ENCODE measurements at places on chromosomes 16 and 17.

GRCh38 chr16:47851146-47851545, 304.6 kb downstream of the ABCC12 start:
- DNase-seq = no peak

DNA sequence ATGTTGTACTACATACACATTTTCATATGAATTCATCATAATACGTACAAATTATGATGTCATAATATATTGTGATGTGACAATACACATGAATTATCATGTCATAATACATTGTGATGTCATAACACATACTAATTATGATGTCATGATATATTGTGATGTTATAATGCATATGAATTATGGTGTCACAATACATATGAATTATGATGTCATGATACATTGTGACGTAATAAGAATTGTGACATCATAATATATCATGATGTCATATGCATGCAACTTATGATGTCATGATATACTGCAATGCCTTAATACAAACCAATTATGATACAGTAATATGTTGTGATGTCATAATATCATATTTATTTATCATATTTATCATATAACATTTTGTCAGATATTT, 2074.3 kb downstream of the TP53TG3F start:
- DNase-seq = no peak

DNA sequence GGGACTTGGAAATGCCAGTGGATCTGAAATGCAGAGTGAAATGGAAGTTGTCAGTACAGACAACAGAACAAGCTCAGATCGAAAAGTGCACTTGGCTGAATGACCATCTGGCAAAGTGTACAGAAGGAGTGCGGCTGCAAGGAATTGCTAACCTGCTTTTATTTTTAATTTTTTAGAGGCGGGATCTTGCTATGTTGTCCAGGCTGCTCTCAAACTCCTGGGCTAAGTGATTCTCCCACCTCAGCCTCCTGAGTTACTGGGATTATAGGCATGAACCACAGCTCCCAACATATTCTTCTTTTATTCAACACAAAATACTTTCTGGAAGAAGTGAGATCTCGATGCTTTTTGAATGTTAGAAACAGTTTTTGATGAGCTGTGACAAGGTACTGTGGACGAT, 3.6 kb downstream of the LRRC59 start:
- DNase-seq = no peak

DNA sequence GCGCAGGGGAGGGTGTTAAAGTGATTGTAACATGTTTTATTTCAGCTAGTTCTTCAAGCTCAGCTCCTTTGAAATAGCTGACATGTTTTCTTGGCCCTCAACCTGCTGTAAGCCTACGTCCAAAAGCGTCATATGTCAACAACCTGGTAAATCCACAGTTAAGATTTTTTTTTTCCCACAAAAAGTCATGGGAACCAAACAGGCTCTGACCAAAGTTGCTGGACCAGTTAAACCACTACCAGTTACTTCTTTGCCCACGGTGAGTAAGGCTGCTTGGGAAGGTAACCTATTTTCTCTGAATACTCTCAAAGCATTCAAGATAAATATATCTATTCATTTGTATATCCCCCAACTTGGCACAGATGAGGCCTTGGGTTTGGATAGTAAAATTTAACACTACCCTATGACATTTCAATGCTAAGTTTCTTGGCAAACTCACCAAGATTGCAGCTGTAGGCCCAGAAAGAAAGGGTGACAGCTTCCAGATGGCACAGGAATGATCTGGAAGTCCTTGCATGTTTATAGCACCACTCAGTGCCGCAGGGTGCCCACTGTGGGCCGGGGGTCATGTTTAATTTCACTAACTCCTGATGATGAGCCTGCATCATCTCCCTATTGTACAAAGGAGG, 166.2 kb downstream of the XYLT1 start:
- no peak for DNase-seq

GRCh38 chr17:28161311-28161710, 118.8 kb downstream of the NLK start:
- no peak for DNase-seq

DNA sequence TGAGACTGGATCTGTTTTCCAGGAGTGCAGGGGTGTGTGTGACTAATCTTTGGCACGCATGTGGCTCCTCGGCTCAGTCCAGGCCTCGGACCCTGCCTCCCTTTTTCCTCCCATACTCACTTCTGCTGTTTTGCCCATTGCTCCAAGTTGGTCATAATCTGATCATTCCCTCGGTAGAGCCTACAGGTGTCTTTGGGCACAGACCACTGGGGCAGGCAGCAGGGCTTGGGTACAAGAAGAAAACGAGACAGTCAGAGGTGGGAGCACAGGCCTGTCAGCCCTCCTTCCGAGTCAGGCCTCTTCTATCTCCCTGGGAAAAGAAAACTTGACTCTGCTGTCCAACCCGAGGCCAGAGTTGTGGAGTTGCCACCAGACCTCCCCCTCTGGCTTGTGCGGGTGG, 29.8 kb downstream of the DHX38 start:
- DNase-seq = no peak

DNA sequence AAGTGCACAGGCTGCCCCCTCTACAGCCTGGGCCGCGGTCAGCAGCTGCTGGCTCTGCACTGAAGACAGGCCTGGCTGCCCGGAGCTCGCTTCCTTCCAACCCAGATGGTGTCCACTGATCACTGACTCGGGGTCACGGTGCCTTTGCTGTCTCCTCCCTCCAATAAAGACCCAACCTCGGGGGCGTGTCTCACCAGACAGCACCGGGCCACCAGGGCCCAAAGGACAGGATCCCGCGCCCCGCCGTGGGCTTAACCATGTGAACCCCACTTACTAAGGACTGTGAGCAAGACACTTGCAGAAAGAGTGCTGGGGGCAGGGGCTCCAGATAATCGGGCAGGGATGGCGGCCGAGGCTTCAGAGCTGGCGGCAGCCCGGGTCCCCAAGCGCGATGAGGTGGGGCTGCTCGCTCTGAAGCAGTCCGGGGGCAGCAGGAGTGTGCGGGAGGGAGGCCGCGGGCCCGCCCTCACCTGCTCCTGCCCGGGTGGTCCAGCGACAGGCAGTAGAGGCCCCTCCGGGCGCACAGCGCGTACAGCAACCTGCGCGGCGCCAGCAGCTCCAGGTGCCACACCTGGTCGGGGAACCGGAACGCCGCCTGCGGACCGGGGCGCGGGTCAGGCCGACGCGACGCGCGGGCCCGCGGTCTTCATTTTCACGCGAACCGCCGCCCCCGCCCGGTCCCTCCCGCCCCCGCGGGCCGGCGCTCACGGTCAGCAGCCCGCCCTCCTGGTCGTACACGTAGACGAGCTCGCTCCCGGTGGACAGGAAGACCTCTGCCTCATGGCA, 502 bp downstream of the FAAP100 start:
- DNase-seq = no peak

DNA sequence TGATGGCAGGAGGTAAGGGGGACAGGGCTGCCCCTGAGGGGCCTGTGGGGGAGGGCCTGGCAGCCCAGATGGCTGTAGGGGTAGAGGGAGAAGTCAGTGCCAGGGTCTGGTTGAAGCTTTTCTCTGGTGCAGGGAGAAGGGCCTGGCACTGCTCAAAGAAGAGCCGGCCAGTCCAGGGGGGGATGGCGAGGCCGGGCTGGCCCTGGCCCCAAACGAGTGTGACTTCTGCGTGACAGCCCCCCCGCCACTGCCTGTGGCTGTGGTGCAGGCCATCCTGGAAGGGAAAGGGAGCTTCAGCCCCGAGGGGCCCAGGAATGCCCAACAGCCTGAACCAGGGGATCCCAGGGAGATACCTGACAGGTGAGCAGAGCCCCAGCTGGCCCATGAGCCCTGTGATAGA, 2.8 kb upstream of the NOL3 start:
- no peak for DNase-seq

DNA sequence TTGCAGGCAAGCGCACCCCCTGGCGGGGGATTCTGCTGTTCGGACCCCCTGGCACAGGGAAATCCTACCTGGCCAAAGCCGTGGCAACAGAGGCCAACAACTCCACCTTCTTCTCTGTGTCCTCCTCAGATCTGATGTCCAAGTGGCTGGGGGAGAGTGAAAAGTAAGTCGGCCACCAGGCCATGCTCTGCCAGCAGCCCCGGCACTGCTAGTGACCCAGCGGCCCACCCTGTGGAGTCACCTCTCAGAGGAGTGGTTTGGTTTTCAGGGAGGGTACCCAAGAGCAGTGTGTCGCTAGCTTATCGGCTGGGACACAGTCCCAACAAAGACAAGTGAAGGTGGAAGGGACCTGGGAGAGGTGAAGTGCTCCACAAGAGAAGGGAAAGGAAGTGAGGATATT, 8.2 kb downstream of the VPS4A start:
- DNase-seq = no peak

DNA sequence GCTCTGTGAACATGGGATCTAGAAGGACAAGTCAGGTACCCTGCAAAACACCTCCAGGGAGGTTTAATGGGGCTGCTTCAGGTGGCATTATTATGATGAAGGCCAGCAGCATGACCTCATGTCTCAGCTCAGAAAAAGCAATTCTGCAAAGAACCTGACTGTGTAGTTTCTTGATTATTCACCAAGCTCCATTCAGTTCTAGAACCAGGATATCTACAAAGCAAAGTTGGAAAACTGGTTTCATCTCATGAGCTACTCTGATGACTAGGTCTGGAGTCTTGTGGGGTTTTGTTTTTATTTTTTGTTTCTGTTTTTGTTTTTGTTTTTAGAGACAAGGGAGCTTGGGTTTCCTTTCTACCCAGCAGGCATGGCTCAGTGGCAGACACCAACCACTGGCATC, 19.0 kb upstream of the LRRC37A3 start:
- DNase-seq = no peak

- no peak for DNase-seq
These were observed 99.7 kb downstream of the CHD9 start for GRCh38 chr16:53154513-53154912.

- no peak for DNase-seq
These were observed 3.7 kb upstream of the HCRT start for GRCh38 chr17:42188749-42189650.

GRCh38 chr16:17802571-17802970, 331.8 kb upstream of the XYLT1 start:
- DNase-seq = no peak

- DNase-seq = no peak
These were observed 18.3 kb downstream of the CPNE7 start for GRCh38 chr16:89593841-89594240.

- DNase-seq = no peak
These were observed 59.9 kb downstream of the SEC14L1 start for GRCh38 chr17:77200711-77201110.

GRCh38 chr16:21083729-21084268, 66.8 kb downstream of the DNAH3 start:
- peak; percentile 15 for DNase-seq

DNA sequence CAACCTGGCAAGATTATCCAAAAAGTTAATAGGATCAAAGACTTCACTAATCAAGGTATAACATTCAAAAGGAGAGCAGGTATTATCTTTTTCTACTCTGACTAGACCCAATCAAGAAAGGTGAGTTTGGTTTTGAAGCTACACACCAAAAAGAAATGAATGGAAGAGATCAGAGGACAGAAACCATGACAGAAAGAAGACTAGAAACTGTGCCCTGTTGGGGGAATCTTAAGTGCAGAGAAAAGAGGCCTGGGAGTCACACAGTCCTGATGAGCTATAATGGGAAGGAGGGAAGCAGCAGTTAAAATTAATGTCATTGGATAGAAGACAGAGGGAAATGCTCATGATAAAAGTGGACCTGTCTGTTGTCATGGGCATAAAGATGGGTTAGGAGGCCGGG, 17.3 kb downstream of the ZZEF1 start:
- no peak for DNase-seq

GRCh38 chr16:74226338-74226954, 70.2 kb upstream of the PSMD7 start:
- no peak for DNase-seq

GRCh38 chr17:44345454-44346026, 438 bp downstream of the GRN start:
- no peak for DNase-seq

- peak; percentile 63 for DNase-seq
These were observed 393 bp upstream of the PSMB10 start for GRCh38 chr16:67936880-67937605.

- no peak for DNase-seq
These were observed 60.9 kb upstream of the ZNF469 start for GRCh38 chr16:88321635-88322499.

GRCh38 chr16:55571191-55571897, 4.9 kb downstream of the CAPNS2 start:
- DNase-seq = no peak

GRCh38 chr16:23922406-23922805, 86.6 kb downstream of the PRKCB start:
- DNase-seq = no peak

DNA sequence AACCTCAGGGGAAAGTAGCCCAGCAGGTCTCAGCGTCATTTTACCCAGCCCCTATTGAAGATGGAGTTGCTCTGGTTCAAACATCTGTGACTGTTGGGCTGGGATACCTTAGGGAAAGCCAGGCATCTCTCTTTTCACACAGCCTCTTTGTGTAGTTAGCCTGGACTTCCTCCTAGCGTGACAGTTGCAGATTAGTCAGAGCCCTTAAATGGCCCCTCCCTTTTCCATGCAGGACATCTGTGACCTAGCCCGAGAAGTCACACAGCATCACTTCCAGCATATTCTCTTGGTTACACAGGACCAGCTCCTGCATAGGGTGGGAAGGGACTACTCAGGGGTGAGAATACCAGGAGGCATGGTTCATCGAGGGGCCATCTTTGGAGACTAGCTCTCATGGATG, 375.0 kb upstream of the RBFOX1 start:
- DNase-seq = no peak

- DNase-seq = no peak
These were observed 33.3 kb downstream of the RHBDL3 start for GRCh38 chr17:32298721-32299579.

GRCh38 chr17:75225016-75225415, 19.5 kb downstream of the NUP85 start:
- DNase-seq = no peak

DNA sequence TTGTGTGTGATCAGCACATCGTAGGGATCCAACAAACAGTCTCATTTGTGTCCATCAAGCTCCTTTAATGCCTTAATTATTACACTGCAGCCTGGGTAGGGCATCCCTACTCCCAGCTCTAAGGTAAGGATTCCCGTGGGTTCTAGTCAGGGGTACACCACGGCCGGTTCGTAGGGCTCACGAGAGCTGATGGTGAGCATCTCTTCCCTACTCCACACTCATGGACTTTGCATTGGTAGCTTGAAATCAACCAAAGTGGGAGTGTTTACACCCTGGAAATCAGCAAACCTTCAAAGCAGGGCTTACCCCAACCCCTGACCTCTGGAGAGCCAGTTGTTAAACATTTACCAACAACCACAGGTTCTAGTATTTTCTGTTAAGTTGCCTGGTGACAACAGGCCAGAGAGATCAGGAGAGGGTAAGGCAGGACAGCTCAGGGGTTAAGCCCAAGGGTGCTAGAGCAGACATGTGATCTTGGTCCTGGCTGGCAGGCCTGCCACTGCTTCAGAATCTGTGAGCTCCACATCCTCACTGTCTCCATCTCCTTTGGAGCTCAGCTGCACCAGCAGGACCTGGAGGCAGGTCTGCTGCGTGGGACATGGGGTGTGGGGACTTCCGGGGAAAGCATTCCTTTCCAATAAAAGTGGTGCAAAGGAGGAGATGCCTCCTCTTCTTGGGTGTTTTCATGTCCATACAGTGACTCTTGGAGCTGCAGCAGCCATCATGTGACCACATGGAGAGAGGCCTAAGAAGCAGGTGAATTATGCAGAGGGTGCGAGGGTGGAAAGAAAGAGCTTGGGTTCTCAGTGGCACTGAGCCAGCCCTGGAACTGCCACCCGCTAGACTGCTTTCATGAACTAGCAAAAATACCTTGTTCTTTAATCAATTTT, 36.1 kb upstream of the ZCCHC14 start:
- DNase-seq = no peak

GRCh38 chr16:25109643-25110042, 1.9 kb upstream of the LCMT1 start:
- no peak for DNase-seq
